ENCODE measurements at places on chromosomes 2 and 18.

- no peak for DNase-seq
Observed at GRCh38 chr2:112065966-112066365, 10.9 kb downstream of the TMEM87B start.

- DNase-seq: no peak
Observed at GRCh38 chr18:55775972-55776371, 188.0 kb upstream of the TCF4 start.

GRCh38 chr2:169091761-169092519 lies 22.6 kb downstream of the DHRS9 start:
- peak; percentile 64 for DNase-seq

GRCh38 chr18:36850527-36851201 lies 21.7 kb downstream of the KIAA1328 start:
- DNase-seq: no peak

GRCh38 chr2:211093743-211094303 lies 537.4 kb downstream of the CPS1 start:
- no peak for DNase-seq

DNA sequence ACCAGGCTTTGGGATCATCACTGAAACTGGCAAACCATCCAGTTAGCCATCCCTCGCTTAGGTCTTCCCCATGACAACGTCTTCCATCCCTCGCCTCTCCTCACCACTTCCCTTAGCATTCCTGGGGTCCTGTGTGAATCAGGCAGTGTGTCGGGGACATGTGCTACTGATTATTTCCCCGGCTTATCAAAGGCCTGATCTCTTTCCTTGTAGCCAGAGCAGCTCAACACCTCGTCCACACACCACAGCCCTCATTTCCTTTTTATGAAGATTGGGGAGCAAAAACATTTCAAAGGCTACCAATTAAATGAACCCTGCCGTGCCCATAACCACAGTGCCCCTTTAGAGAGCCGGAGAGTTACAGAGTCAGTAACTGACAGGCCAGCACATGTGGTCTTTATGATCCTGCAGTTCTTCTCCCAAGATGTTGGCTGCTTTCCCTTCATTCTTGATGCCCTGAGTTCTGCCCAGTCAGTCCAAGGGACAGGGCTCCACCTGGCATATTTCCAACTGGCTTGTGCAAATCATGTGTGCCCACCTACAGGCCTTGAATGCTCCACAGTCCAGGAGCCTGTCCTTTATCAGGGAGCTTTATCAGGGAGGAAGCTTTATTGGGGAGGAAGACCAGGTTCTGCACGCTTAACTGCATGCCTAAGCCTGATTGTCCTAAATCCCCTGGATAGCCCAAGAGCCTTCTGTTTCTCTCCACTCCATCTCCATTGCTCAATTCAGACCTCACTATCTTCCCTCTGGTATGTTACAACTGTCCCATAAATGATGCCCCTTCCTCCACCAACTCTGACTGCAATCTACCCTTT lies 343.1 kb downstream of the CYRIA start:
- no peak for DNase-seq

GRCh38 chr18:59268721-59269562 lies 4.3 kb downstream of the RAX start:
- no peak for DNase-seq

GRCh38 chr2:67585400-67585799 lies 188.3 kb downstream of the ETAA1 start:
- DNase-seq: no peak

DNA sequence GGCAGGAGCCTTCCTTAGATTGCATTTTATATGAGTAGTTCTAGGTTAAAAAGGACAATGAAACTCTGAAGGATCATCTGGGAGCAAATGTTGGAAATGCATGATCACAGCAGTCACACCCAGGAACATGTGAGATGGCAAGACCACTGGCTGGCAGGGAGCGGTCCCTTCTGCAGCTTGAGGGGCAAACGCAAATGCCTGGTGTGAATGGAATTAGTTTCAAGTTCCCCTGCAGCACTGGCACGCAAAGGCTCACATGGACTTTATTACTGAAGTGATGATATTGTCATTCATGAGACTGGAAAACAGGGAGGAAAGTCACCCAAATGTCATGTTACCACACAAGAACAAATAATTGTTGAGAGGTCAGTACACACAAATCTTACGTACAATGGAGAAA lies 223.3 kb downstream of the FBXO15 start:
- DNase-seq: no peak

DNA sequence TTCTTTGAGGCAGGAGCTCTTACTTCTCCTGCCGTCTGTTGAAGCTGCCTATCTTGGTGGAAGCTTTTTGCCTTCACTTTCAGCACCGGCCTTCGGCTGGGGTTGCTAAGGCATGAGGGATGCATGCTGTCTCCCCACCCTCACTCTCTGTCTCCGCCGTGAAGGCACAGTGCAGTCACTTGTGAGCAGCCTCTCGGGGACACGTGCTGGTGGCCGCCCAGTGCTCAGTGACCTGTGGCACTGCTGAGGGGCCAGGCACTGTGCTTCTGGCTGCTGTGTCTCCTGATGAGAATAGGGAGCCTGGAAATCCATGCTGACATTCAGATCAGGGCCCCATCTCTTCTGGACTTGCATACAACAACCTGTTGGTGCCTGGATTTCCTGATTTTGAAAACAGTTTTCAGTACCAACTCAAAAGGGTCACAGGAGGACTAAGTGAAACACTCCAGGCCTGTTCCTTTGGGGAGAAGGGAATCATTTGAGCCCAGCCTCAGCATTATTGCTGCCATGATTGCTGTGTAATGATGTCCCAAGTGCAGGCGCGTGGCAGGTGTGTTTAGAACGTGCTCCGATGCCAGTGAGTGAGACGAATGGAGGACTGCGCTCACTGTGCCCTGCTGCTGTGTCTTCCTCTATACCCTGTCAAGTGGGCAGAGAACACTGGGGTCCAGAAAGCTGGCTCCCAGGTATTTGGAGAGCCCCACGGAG lies 218.1 kb downstream of the SEPTIN10 start:
- no peak for DNase-seq

GRCh38 chr2:217945530-217945929 lies 57.3 kb downstream of the TNS1 start:
- DNase-seq: no peak

DNA sequence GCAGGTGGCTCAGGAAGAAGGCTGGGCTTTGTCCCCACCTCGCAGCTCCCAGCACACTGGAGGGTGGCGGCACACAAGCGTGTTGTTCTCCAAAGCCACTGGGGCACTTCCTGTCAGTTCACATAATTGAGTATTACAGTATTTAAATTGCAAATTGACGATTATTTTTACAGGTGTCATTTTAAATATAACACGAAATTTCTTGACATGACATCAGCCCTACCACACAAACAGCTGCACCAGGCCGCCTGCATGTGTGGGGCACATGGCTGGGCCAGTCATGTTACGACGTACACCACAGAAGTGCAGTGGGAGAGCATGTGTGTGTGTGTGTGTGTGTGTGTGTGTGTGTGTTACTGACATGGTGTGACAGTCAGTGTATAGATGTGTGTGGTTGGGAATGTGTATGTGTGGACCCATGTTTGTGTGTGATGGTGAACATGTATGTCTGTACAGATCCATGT lies 155.6 kb downstream of the TTC32 start:
- DNase-seq: no peak

- no peak for DNase-seq
Observed at GRCh38 chr2:58906081-58906645, 665.0 kb upstream of the FANCL start.

DNA sequence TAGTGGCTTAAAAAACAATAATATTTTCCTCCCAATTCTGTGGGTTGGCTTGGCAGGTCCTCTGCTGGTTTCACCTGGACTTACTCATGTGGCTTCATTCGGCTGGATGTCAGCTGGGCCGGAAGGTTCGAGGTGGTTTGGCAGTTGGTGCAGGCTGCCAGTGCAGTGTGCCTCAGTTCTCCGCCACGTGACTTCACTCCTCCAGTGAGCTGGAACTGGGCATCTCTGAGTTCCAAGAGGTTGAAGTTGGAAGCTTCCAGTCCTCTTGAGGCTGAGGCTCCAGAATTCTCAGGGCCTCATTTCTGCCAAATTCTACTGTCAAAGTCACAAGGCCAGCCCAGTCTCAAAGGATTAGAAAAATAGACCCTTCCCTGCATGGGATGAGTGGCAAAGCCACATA lies 83.4 kb upstream of the B3GNT7 start:
- DNase-seq: no peak

GRCh38 chr18:12776821-12777471 lies 74.1 kb downstream of the PSMG2 start:
- no peak for DNase-seq

DNA sequence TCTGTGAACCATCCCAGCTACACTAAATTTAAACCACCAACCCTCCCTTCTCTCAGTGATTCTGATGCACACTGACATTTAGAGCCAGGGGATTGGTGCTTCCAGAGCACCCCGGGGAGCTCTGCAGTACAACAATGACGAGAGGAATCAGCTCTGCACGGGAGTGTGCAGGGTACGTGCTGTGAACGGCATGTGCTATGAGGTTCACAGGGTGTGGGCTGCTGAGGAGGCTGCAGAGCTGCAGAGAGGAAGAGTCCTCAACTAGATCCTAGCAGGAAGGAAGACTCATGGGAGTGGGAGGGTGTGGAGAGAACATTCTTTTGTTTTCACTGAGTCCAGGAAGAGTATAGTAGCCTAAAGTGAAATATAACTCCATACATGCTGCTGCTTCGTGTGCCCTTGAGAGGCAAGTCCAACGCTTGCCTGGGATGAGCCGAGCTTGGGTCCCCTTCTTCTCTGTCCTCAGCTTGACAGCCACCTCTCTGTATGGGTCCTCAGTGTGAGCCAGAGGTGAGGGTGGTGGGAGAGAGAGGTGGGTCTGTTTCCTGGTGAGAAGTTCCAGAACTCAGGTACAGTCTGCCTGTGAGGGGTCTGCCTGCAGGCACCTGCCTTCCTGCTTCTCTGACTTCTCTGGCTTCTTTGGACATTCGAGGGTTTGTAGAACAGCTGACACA lies 118.8 kb downstream of the CTIF start:
- DNase-seq: no peak

- no peak for DNase-seq
Observed at GRCh38 chr2:240704651-240705050, 13.0 kb downstream of the AQP12A start.

DNA sequence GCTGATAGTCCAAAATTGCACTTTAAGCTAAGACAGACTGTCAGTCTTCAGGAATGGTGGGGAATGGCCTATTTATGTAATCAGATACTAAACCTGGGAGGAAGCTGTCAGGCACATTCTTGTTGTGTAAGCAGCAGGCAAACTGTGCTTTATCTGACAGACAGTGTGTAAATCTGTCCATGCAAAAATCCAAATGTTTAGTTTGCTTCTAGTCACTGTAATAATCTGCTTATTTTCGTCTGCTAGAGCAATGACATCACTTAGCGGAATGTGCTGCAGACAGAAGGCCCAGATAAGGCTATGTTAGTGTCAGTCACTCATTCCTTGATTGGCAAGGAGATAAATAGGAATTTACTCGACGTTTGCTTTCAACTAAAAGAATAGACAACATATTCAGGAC lies 263.5 kb downstream of the ZNF407 start:
- DNase-seq: no peak

- DNase-seq: no peak
Observed at GRCh38 chr18:56999823-57000222, 147.1 kb upstream of the BOD1L2 start.

DNA sequence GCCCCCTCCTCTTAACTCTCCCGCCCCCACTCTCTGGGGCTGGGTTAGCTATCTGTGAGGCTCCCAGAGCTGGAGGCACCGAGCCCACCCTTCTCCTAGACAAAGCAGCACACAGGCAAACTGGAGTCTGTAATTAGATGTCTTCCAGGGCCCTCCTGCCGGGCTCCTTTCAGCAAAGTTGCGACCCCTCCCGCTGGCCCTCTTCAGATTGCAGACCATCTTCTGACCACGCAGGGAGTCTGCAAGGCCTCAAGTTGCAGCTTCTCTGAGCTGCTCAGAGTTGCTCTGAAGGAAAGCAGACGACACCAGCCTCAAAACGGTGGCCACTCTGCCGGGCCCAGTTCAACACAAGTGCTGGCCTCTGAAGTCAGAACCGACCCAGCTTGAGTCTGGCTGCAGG lies 228.4 kb upstream of the COPS8 start:
- no peak for DNase-seq

DNA sequence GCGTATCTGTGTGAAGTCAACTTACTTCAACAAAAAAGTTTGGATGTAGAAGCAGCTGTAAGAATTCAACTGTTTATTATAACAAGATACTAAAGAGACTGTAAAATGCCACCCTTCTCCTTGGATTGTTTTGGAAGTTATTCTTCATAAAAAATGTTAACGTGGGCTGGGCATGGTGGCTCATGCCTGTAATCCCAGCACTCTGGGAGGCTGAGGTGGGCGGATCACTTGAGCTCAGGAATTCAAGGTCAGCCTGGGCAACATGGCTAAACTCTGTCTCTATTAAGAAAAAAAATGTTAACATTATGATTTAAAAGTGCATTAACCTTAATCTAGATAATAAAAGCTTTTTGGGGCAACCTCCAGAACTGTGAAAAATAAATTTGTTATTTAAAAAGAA lies 7.7 kb downstream of the CIAO1 start:
- DNase-seq: no peak

DNA sequence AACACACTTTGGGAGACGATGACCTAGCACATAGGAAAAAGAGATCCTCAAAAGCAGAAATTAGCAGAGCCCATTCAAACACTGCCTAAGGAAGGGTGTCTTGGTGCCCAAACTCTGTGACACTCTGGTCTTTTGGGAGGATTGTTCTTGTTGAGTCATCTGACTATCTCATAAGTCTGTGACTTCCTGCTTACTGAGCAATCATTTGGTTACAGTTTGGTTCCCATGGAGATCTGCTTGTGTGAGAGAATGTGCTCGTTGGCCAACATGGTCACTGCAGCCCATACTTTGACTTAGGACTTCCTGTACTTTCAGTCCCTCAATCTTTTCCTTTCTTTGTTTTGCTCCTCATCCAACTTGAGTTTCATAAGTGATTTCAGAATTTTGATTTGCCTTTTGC lies 602.9 kb downstream of the NYAP2 start:
- DNase-seq: peak; percentile 97

- peak; percentile 56 for DNase-seq
Observed at GRCh38 chr2:31297751-31298150, 63.8 kb downstream of the EHD3 start.

DNA sequence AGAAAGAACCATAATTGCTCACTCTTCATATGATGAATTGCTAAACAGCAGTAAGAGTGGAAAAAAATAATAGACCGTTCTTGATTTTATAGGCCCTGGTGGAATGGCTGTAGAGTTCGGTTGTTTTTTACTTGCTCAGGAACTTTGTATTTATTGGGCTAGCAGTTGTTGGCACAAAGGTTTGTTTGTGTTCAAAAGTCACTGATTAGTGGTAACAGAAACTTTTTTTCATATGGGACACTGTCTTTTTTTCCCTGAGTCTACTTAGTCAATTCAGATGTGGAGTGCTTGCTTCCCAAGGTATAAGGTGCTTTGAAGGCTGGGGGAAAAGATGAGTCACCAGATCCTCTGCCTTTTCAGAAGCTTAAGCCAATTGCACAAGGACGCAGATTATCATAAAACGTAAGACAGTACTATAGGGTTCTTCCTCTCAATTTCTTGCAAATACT lies 25.8 kb downstream of the PHLPP1 start:
- DNase-seq: no peak
